ENCODE measurements at places on chromosomes 7 and 10.

GRCh38 chr7:40058636-40059035, 75.8 kb downstream of the MPLKIP start:
- no peak for DNase-seq

DNA sequence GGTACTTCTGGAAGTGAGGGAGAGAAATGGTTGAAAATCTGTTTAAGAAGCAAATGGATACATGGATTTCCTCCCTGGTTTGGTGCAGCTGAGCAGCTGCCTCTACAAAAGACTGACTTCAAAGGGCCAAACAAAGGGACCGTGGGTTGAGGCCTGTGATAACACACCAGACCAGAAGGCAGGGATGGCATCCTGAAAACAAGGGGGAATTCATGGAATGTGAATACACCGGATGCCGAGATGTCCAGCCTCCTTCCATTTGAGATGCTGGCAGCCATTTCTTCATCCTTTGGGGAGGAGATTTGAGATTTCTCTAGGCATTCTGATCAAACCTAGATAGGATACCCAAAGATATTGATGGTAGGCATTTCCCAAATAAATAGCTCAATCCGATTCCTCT, 36.9 kb downstream of the TAF3 start:
- DNase-seq, result no peak

- DNase-seq, result no peak
Measured at GRCh38 chr7:45037876-45038275, 37.9 kb downstream of the CCM2 start.

DNA sequence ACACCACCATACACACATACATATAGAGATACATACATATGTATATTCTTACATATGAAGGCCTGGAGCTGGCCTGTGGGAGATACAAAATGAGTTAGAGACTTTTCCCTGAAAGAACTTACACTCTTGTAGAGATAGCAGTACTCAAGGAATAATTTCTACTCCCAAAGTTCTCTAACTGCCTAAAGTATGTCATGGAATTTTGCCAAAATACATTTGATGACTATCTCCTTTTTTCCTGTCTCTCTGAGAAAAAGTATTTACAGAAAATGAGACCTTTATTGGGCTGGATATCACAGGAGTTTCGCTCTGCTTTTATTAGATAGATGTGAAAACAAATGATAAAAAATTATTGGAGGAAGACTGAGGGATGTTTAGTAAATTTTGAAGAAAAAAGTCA, 220.1 kb downstream of the POU6F2 start:
- DNase-seq, result no peak

GRCh38 chr10:69326692-69327091, 48.4 kb downstream of the HK1 start:
- DNase-seq, result no peak

GRCh38 chr7:30502470-30503251, 2.0 kb downstream of the GGCT start:
- no peak for DNase-seq

DNA sequence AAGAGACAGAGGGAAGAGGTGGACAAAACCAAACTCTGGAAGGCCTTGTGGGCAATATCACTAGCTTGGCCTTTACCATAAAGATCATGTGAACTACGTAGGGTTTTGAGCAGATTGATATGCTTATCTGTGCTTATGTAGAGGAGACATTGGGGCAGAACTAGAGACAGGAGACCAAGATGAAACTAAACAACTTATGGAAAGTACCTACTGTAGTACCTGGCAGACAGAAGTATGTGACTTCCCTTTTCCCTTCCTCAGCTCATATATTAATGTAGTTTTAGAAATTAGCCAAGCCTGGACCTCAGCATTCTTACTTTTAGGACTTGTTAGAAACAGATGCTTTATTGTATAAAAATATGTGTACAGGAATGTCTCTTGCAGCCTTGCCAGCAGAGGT, 14.0 kb upstream of the IL6 start:
- no peak for DNase-seq

- DNase-seq, result no peak
Measured at GRCh38 chr7:40824461-40824860, 689.7 kb downstream of the SUGCT start.

DNA sequence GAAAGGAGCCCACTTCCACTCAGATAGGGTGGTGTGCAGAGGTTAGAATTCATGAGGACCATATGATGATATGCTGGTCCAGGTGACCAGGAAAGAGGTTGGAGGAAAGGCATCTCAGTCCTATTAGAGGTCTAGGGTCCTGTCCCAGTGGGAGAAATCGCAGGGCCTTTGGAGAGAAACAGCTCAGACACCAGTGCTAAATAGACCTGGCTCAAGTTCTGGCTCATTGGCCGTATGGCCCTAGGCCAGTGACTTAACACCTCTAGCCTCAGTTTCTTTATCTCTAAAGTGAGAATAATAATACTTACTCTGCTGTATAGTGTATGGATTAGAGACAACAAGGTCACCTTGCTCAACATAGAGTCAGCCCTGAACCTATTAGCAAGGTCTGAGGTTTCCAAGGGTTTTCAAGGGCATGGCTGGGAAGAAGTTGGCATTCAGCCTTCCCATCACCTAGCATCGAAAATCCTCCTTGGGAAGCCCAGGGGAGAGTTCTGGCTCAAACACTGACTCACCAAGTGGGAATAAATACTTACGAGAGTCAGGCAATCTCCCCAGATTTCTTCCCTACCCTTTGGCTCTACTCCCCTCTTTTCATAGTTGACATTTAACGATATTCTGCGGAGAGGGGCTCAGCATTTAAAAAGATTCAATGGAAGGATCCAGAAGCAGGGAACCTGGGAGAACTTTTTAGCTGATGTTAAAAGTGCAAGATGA, 473.1 kb upstream of the PODXL start:
- no peak for DNase-seq

DNA sequence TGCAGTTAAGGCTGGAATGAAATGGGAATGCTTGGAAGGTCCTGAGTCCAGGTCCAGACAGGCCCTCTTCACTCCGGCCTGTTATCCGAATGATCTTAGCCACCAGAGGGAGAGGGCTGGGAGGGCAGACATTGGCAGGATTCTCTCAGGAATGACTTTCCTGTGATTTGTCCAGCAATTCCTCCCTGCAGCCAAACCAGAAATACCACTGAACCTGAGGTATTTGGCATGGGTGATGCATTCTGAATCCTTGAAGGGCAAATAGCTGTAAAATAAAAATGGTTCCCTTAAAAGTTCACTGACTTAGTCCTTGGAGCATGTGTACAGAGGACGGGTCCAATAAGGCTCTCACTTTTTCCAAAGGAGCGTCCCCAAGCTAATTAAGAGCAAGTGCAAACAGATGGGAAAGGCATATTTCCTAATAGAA, 77.5 kb upstream of the HABP2 start:
- DNase-seq, result no peak

- DNase-seq, result no peak
Measured at GRCh38 chr7:154424350-154424749, 372.2 kb downstream of the DPP6 start.

DNA sequence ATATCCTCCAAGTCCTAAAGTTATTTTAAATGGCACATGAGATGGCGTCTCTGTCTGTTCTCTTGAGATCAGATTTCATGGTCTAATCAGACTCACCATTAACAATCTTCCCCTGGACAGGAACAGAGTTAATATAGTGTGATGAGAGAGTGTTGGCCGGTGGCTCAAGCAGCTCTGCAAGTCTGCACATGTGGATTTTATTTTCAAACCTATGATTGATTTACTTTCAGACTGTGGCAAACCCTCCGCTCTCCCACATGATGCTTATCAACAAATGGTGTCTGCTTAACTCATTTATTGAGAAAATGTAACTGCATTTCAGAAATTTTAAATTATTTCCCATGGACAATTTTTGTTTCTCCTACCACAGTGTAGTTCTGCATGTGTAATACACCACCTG, 46.5 kb upstream of the HGF start:
- DNase-seq, result no peak

GRCh38 chr10:113765910-113766309, 14.4 kb downstream of the PLEKHS1 start:
- DNase-seq, result no peak

Measured in stimulated activated CD4-positive, alpha-beta T cell treated with anti-CD3 and anti-CD28 coated beads, Interleukin-2, amount 100 ng/mL, for 48 hours (primary cell).